ENCODE measurements at places on chromosomes 2 and 18. TPM values are rescaled to one million over a fixed set of nuclear protein-coding genes. Genes with fewer than 3 reads are reported as not detected.
A peak's percentile ranks its signal among the peaks of the same experiment; 100 is the strongest.

DNA sequence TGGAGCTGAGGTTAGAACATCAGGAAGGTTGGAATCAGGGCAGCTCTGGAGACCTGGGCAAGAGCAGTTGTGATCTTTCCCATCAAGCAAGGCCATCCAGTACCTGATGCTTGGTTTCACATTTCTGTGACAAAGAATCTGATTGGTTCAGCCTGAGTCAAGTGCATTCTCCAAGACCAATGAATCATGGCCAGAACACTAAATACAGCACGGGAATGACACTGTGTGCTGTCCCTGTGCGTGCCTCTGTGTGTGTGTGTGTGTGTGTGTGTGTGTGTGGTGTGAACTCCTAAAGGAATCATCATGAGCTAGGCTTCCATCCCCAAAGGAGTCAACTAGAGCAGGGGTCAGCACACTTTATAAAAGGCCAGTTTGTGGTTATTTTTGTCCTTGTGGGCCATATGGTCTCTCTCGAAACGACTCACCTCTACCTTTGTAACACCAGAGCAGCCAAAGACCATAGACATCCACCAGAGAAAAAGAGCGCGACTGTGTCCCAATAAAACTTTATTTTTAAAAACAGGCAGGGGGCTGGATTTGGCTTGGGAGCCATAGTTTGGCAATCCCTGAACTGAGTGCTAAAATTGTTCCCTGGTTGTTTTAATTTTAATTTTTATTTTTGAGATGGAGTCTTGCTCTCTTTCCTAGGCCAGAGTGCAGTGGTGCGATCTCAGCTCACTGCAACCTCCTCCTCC lies 99.7 kb downstream of the INHBB start:
- no peaks in the 10 kb centered on the region for H3K36me3 ChIP-seq
- no peak overlapping the region for H3K27ac ChIP-seq
- H3K4me3 ChIP-seq: no peak overlapping the region
- H3K4me1 ChIP-seq: peaks cover 4% of the 10 kb centered on the region

GRCh38 chr2:19574778-19575260 lies 216.4 kb upstream of the OSR1 start:
- no peak overlapping the region for H3K27ac ChIP-seq
- no peaks in the 10 kb centered on the region for H3K27me3 ChIP-seq
- H3K36me3 ChIP-seq: no peaks in the 10 kb centered on the region

DNA sequence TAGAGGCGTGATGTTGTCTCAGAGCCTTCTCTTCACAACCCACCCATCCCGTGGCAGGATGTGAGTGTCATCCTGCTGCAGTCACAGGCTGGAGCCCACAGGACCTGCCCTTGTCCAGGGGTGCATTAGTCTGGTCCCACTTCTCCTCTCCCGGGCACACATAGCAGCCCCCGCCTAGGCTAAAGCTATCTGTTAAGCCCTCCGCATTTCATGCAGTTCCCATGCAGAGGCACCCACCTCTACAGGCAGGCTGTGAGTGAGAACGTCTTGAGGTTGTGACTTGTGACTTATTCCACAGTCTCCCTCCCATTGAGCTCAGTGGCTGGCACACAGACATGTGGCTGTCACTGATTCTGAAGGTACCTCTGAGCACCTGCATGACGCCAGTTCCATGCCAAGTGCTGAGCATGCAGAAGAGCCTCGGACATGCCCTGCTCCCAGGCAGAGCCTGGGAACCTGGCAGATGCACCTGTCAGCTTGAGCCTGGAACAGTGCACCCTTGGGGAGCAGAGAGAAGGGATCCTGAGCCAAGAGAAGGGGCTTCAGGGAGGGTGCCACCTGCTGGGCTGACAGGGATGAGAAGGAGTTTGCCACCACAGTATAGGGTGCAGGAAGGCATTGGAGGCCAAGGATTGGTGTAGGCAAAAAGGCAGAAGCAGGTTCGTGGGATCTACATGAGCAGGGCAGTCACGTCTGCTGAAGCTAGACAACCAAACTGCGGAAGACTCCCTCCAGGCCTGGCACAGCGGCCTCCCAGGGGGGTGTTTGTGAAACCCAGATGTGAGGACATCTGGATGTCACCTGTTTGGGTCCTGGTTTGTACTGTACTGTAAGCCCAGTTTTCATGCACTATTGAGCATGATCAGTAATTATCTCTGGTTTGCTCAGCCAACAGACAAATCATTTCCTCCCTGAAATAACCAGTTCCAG lies 213.6 kb downstream of the GLI2 start:
- no peak for DNase-seq
- no peaks in the 10 kb centered on the region for H3K36me3 ChIP-seq
- H3K27me3 ChIP-seq: no peaks in the 10 kb centered on the region
- no peak overlapping the region for H3K4me3 ChIP-seq
- H3K4me1 ChIP-seq: no peaks in the 10 kb centered on the region

- peaks cover 87% of the 10 kb centered on the region for H3K4me1 ChIP-seq
- no peaks in the 10 kb centered on the region for H3K36me3 ChIP-seq
- no peak overlapping the region for H3K27ac ChIP-seq
- no peak overlapping the region for H3K4me3 ChIP-seq
These were observed 73.9 kb downstream of the MAP4K4 start for GRCh38 chr2:101771227-101771902.

- no peaks in the 10 kb centered on the region for H3K27me3 ChIP-seq
- DNase-seq: no peak
- no peak overlapping the region for H3K4me3 ChIP-seq
- peaks cover 5% of the 10 kb centered on the region for H3K36me3 ChIP-seq
These were observed 43.3 kb downstream of the SNED1 start for GRCh38 chr2:241041589-241042158.

DNA sequence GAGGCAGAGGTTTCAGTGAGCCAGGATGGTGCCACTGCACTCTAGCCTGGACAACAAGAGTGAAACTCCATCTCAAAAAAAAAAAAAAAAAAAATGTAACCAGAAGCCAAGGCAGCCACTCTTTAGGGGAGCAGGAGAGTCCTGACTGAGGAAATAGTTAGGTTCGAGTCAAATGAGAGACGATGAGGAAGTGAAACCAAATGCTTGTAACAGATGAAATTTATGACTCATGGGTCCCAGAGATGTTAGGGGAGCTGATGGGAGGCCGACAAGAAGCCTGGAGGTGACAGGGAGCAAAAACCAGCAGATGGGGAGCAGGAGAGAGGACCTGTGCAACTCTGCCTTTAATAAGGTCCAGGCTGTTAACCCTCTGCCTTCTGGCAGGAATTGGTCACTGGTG lies 756.1 kb upstream of the DDX18 start:
- H3K27ac ChIP-seq: no peak overlapping the region
- H3K4me3 ChIP-seq: no peak overlapping the region
- no peaks in the 10 kb centered on the region for H3K36me3 ChIP-seq
- no peaks in the 10 kb centered on the region for H3K27me3 ChIP-seq
- no peaks in the 10 kb centered on the region for H3K4me1 ChIP-seq

ERFE gene
- total RNA-seq: not detected

GPR45 gene
- total RNA-seq: not detected

NAT8 gene
- total RNA-seq: not detected

- H3K4me3 ChIP-seq: no peak overlapping the region
- no peaks in the 10 kb centered on the region for H3K27me3 ChIP-seq
- no peak overlapping the region for H3K27ac ChIP-seq
- peaks cover 11% of the 10 kb centered on the region for H3K4me1 ChIP-seq
- DNase-seq: no peak
These were observed 218.4 kb downstream of the CDH20 start for GRCh38 chr18:61551586-61551985.

DNA sequence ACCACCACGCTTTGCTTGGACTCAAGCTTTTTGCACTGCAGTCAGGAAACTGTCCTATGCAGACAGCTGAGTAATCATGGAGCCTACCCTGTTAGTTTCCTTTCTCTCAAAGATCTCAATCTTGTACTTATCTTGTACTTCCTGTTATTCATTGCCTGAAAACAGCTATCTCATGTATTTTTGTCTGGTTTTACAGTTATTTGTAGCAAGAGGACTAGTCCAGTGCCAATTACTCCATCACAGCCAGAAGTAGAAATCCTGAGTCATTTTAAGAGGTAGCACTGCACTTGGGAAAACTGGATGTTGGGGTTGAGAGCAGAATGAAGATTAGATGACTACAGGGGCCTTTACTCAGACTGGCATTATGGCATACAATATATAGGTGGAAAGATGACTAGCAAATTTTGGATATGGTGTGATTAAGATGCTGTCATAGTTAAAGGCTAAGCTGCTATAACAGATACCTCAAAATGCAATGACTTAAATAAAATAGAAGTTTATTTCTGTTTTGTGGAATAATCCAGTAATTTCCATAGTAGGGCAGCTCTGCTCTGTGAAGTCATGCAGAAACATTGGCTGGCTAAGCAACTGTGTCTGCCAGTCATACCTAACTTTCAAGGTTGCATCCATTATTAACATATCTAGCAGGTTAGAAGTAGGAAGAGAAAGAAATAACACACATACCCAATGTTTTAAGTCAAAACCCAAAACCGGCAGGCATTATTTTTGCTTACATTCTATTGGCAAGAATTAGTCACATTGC lies 21.1 kb upstream of the CHMP3 start:
- no peak for DNase-seq
- no peaks in the 10 kb centered on the region for H3K4me1 ChIP-seq
- H3K4me3 ChIP-seq: no peak overlapping the region
- peak overlapping the region; percentile 54 for H3K27ac ChIP-seq
- H3K27me3 ChIP-seq: no peaks in the 10 kb centered on the region
- no peaks in the 10 kb centered on the region for H3K36me3 ChIP-seq

DNA sequence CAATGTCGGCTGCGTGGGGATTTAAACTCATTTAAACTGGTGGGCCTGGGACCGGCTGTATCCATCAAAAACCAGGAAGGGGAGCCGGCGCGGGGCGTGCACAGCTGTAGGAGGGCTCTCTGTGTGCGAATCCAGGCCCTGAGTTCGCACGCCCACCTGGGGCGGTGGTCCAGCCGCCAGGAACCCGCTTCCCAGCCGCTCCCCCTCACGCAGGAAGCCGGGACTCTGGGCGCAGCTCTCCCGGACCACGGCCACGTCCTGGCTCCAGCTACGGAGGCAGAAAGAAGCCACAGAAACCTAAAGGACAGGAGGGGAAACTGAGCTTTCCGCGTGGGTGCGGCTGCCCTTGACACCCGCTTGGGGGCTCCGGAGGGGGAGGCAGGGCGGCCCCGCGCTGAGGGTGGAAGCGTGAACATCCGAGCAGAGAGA lies 80.6 kb downstream of the GFPT1 start:
- H3K27ac ChIP-seq: peak overlapping the region; percentile 86
- peak overlapping the region; percentile 62 for H3K4me3 ChIP-seq
- H3K4me1 ChIP-seq: peaks cover 36% of the 10 kb centered on the region
- H3K27me3 ChIP-seq: no peaks in the 10 kb centered on the region

DNA sequence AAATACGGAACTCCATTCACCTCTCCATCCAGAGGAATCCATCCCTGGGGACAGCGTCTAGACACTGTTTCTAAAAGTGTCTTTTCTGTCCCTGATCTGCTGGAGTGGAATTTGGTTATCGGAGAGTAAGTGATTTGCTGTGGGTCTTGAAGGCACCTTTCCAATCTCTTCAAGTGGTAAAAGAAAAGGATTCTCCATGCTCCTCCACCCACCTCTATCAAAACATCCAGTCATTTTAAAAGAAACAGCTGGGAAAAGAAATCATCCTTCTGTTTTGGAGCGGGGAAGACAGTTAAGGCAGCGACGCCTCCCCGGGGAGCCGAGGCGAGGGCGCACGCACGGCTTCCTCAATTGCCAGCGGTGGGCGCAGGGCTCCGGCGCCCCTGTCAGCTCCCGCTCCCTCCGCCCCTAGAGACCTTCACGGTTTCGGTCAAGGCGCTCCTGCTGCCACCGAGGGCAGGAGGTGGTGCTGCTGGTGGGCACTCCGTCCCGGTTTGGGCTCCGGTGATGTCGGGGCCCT lies 547 bp downstream of the SLC35F5 start:
- H3K27ac ChIP-seq: peak overlapping the region; percentile 97
- no peak for DNase-seq
- H3K4me1 ChIP-seq: peaks cover 3% of the 10 kb centered on the region
- H3K4me3 ChIP-seq: peak overlapping the region; percentile 95

DNA sequence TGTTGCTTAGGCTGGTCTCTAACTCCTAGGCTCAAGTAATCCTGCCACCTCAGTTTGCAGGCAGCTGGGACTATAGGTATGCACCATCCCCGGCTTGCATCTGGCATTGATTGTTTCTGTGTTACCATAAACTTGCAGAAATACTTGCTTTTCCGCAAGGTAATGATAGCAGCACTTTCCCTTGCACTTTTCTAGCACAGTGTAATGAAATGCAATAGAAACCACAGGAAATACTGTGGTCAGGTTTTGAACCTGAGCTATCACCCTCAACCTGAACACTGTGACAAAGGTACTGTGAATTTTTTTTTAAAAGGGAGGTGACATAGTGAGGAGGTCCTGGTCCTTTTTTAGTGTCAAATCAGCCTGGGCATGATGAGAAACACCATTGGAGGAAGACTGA lies 38.3 kb downstream of the DHRS9 start:
- H3K4me3 ChIP-seq: no peak overlapping the region
- DNase-seq: no peak
- H3K27ac ChIP-seq: no peak overlapping the region
- H3K36me3 ChIP-seq: no peaks in the 10 kb centered on the region
- no peaks in the 10 kb centered on the region for H3K27me3 ChIP-seq

TMEM237 gene
- 43.3 TPM for total RNA-seq

CTAGE1 gene
- total RNA-seq: not detected

INO80D gene
- 18.6 TPM for total RNA-seq

DNA sequence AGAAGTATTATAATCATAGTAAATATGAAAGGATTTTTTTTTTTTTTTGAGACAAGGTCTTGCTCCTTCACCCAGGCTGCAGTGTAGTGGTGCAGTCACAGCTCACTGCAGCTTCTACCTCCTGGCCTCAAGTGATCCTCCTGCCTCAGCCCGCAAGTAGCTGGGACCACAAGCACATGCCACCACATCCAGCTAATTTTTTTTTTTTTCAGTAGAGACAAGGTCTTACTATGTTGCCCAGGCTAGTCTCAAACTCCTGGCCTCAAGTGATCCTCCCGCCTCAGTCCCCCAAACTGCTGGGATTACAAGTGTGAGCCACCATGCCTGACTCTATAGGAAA lies 301.6 kb upstream of the STON1 start:
- no peak overlapping the region for H3K27ac ChIP-seq
- DNase-seq: no peak
- H3K4me1 ChIP-seq: no peaks in the 10 kb centered on the region
- no peaks in the 10 kb centered on the region for H3K27me3 ChIP-seq
- H3K4me3 ChIP-seq: no peak overlapping the region
- H3K36me3 ChIP-seq: no peaks in the 10 kb centered on the region

DNA sequence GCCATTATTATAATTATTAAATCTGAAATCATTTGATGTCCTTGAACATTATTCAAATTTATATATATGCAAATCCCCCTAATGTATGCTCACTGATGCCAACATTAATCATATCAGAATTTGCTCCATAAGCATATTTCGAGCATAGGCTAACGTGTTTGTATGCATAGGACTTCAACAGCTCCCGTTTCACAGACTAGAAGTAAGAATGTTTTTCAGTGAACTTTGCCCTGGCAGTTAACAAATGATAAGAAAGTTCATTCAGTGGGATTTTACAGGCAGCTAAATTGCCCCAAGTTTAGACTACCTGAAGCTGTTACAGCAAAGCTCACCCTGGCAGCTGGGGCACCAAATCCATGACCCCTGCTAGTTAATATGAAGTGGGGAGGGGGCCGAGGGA lies 272.0 kb downstream of the LNPK start:
- H3K4me1 ChIP-seq: no peaks in the 10 kb centered on the region
- no peak for DNase-seq
- H3K36me3 ChIP-seq: no peaks in the 10 kb centered on the region

- H3K27me3 ChIP-seq: no peaks in the 10 kb centered on the region
- H3K4me3 ChIP-seq: no peak overlapping the region
- no peak for DNase-seq
- H3K27ac ChIP-seq: no peak overlapping the region
These were observed 539.4 kb downstream of the RIT2 start for GRCh38 chr18:42576124-42576523.

ANKRD30B gene
- not detected for total RNA-seq

REG1B gene
- not detected for total RNA-seq

CHRNG gene
- not detected for total RNA-seq

GRCh38 chr2:221476195-221476594 lies 95.9 kb downstream of the EPHA4 start:
- H3K36me3 ChIP-seq: no peaks in the 10 kb centered on the region
- no peaks in the 10 kb centered on the region for H3K27me3 ChIP-seq
- H3K4me1 ChIP-seq: peaks cover 13% of the 10 kb centered on the region
